ENCODE measurements at places on chromosomes 4 and X.

DNA sequence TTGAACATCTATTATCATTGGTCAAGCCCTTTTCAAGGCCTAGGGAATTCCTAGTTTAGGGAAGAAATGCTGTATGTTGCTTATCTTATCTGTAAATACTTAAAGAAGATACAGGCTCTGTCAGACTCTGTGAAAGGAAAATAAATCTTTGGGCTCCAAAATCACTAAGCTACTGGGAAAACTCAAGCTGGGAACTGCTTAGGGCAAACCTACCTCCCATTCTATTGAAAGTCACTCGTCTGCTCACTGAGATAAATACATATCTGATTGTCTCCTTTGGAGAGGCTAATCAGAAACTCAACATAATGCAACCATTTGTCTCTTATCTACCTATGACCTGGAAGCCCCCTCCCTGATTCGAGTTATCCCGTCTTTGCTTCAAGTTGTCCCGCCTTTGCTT is 108.6 kb upstream of the NDST4 start:
- no peak for DNase-seq
- H3K36me3 ChIP-seq, result no peaks in the 10 kb centered on the region
- H3K27ac ChIP-seq, result no peak overlapping the region
- no peaks in the 10 kb centered on the region for H3K4me1 ChIP-seq
- no peak overlapping the region for H3K4me3 ChIP-seq

DNA sequence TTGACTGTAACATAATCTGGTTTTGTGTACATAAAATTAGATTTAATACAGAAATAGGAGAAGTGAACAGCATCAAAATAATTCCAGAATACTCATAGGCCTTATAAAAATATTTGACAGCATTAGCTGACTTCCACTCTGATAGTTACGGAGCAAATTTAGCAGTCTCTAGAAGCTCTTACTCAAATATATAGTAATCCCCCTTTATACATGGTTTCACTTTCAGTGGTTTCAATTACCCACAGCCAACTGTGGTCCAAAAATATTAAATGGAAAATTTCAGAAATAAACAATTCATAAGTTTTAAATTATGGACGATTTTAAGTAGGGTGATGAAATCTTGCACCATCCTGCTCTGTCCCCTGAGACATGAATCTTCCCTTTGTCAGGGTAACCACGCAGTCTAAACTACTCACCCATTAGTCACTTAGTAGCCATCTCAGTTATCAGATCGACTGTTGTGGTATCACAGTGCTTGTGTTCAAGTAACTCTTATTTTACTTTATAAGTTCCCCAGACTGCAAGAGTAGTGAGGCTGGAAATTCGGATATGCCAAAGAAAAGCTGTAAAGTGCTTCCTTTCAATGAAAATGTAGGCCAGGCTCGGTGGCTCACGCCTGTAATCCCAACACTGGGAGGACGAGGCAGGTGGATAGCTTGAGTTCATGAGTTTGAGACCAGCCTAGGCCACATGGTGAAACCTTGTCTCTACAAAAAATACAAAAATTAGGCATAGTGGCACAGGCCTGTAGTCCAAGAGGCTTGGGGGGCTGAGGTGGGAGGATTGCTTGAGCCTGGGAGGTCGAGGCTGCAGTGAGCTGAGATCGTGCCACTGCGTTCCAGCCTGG is 17.2 kb upstream of the RTL9 start:
- peak overlapping the region; percentile 97 for H3K27ac ChIP-seq
- DNase-seq, result peak; percentile 19
- peak overlapping the region; percentile 53 for H3K4me3 ChIP-seq
- H3K4me1 ChIP-seq, result peaks cover 12% of the 10 kb centered on the region

DNA sequence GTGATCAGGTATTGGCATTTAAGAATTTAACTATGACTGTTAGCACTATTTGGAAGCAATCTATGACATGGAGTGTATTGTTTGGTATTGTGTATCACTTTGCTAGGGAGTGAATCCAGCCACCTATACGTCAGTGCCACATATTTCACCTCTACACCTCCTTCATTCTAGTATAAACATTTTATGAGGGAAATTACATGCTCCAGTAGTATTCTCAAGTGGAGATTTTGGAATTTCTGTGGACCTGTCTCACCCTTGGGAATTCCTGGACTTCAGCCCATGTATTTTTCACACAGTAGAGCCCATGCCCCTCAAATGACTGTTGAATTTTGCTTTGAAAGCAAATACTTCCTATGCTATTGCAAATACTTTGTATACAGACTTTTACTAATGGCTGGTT is 11.3 kb downstream of the BST1 start:
- no peaks in the 10 kb centered on the region for H3K27me3 ChIP-seq
- H3K27ac ChIP-seq, result no peak overlapping the region
- no peak for DNase-seq
- no peaks in the 10 kb centered on the region for H3K36me3 ChIP-seq
- H3K4me3 ChIP-seq, result no peak overlapping the region

- DNase-seq, result no peak
- no peaks in the 10 kb centered on the region for H3K36me3 ChIP-seq
- H3K4me1 ChIP-seq, result peaks cover 9% of the 10 kb centered on the region
- no peaks in the 10 kb centered on the region for H3K27me3 ChIP-seq
- H3K27ac ChIP-seq, result no peak overlapping the region
These were observed 12.0 kb downstream of the PDLIM5 start for GRCh38 chr4:94463771-94464170.

- H3K27me3 ChIP-seq, result peaks cover 7% of the 10 kb centered on the region
- H3K4me3 ChIP-seq, result no peak overlapping the region
- no peaks in the 10 kb centered on the region for H3K4me1 ChIP-seq
- no peaks in the 10 kb centered on the region for H3K36me3 ChIP-seq
These were observed 118.4 kb upstream of the ENPEP start for GRCh38 chr4:110357521-110357920.

GRCh38 chr4:98385831-98386230 is 124.6 kb downstream of the RAP1GDS1 start:
- no peak overlapping the region for H3K27ac ChIP-seq
- H3K4me1 ChIP-seq, result no peaks in the 10 kb centered on the region
- H3K36me3 ChIP-seq, result peaks cover 3% of the 10 kb centered on the region
- H3K27me3 ChIP-seq, result no peaks in the 10 kb centered on the region

DNA sequence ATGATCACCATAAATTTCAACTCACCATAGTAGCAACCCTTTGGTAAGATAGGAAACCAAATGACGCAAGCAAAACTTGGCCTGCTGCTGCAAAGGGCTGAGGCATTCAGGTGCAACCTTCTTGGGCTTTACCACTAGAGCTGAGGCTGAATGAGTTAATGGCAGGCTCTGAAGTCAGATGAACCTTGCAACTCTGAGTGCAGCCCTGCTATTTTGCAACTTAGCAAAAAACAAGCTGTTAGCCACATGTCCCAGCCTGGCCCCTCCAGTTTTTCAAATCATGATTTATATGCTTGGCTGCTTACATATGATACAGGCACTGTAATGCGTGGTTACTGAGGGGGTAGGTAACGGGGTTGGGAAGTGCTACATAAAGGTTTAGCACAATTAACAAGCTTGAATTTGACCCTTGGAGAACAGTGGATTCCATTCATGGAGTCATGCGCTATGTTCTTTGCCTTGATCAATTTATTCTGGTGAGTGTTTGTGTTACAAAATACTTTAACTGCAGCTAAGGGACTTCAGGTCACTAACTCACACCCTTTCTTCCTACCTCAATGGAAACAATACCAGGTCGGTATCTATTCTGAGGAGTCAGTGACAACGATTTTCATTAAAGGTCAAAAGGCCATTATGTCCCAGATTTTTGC is 80.5 kb upstream of the PPARGC1A start:
- no peak for DNase-seq
- H3K36me3 ChIP-seq, result no peaks in the 10 kb centered on the region
- no peaks in the 10 kb centered on the region for H3K27me3 ChIP-seq
- no peak overlapping the region for H3K27ac ChIP-seq
- H3K4me1 ChIP-seq, result no peaks in the 10 kb centered on the region
- H3K4me3 ChIP-seq, result no peak overlapping the region

DNA sequence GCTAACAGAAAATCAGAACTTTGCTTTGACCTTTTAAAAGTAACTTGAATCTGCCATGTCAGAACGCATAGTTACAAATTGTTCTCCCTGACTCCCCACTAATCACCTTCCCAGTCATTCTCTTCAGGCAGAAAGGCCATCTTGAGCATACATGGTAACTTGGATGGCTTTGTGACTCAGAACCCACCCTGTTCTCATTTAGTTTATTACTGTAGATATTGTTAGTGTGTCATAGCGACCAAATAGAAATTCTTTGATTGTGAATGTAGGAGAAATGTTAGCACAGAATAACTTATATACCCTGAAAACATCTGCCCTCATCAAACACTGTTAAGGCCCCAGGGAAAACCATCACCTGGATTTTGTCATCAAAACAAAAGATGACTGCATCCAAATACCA is 382.0 kb downstream of the MAGEB5 start:
- DNase-seq, result no peak
- H3K4me3 ChIP-seq, result no peak overlapping the region
- H3K4me1 ChIP-seq, result no peaks in the 10 kb centered on the region
- H3K27me3 ChIP-seq, result no peaks in the 10 kb centered on the region
- H3K27ac ChIP-seq, result no peak overlapping the region

DNA sequence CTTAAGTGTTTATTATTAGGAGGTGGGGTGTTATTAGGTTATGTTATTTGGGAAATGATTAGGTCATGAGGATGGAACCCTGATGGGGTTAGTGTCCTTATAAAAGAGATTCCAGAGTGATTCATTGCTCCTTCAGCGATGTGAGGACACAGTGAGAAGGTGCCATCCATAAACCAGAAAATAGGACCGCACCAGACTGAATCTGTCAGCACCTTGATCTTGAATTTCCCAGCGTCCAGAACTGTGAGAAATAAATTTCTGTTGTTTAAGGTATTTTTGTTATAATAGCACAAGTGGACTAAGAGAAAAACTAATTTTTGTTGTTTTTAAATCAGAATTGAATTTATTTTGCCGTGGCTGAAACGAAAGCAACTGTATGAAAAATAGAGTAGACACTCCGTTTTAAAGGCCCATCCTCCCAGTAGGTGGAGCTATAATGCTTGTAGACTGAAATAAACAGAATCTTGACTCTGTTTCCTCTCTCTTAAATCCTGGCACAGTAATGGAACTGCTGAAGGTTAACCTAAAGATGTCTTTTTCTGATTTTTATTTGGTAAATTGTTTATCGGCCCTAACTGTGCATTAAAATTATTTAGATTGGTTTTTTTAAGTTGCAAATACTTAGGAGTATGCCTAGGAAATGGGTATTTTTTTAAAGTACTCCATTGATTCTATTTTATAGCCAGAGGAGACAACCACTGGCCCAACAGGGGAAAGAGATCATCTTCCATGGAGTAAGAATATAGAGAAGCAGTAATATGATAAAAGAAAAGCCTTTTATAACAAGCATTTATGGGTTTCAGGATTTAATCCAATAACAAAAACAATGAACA is 133.2 kb upstream of the ADAMTS3 start:
- peak overlapping the region; percentile 63 for H3K4me3 ChIP-seq
- H3K27ac ChIP-seq, result peak overlapping the region; percentile 76
- H3K36me3 ChIP-seq, result no peaks in the 10 kb centered on the region
- DNase-seq, result peak; percentile 29
- peaks cover 20% of the 10 kb centered on the region for H3K27me3 ChIP-seq

DNA sequence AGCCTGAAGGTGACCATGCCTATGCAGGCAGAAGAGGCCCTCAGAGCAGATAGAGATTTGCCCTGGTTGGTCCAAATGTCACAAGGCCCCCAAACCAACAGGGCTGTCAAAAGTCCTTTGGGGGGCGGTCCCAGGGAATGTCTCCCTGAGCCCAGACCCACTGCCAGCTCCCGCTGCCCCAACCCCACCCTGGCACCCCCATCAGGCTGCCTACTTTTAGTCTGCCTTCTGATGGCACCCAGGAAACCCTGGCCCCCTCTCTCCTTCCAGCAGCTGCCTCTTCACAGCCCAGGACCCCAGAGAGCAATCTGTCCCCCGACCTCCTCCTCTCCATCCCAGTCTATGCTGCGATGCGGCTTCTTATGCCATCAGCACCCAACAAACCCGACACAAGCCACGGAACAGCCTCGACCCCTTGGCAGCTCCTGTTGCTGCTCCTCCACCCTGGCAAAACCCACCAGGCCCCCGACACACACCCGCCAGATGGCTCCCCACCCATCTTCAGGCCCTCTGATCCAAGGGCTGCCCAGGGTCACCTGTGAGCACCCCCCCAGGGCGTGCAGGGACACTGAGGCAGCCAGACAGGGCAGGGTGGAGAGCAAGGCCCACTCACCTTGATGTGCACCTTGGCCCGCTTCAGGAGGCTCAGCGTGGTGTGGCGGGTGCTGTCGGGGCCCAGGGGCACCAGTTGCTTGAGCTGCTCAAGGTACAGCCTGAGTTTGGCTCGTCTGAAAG is 9.9 kb downstream of the MXD4 start:
- no peak for DNase-seq
- H3K27me3 ChIP-seq, result no peaks in the 10 kb centered on the region
- no peak overlapping the region for H3K4me3 ChIP-seq
- H3K4me1 ChIP-seq, result no peaks in the 10 kb centered on the region

DNA sequence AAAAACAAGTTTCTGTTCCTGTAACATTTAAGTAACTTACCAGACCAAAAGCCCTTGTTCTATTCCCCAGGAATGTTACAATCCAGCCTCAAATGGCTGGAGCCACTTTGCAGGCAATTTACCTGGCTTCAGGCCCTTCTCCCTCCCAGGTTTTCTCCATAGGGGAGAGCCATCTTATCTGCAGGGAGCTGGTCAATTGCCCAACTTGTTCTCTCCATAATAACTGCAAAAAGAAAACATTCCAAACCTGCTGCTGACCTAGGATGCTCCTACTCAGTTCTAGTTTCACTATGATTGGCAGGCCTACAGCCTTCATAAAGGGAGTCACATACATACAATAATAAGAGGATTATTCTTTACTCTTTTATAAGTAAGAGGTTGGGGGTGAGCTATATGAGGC is 670.7 kb downstream of the PCDH7 start:
- no peak overlapping the region for H3K27ac ChIP-seq
- H3K4me1 ChIP-seq, result no peaks in the 10 kb centered on the region
- no peaks in the 10 kb centered on the region for H3K27me3 ChIP-seq

Measured in activated T-cell treated with anti-CD3 and anti-CD28 coated beads, Interleukin-2, amount 50 U/mL, for 72 hours (primary cell).